Spleen (tissue), 13 donors: ENCODE measurements at places on chromosomes 12 and 14. TPM values are rescaled to one million over a fixed set of nuclear protein-coding genes. Genes with fewer than 3 reads are reported as not detected.

DNA sequence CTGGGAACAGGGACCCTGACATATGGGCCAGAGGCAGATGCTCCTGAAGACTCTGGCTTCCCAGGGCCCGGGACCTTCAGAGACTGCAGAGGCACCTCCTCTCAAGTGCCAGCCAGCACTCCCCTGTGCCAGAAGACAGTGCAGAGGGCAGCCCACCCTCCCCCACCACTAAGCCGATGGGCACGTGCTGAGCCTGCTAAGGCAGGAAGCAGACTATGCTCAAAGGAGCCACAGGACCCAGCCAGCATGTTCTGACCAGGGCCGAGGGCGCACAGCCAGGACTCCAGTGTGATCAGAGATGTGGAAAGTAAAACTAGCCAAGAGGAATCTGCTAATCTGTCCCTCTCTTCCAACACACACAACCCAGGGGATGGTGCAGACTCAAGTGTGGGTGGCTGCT lies 29.8 kb downstream of the DIO3 start:
- H3K4me3 ChIP-seq, result no peak overlapping the region
- peak; percentile 69 for DNase-seq
- H3K4me1 ChIP-seq, result peaks cover 8% of the 10 kb centered on the region
- H3K27ac ChIP-seq, result no peak overlapping the region
- H3K27me3 ChIP-seq, result no peaks in the 10 kb centered on the region

DNA sequence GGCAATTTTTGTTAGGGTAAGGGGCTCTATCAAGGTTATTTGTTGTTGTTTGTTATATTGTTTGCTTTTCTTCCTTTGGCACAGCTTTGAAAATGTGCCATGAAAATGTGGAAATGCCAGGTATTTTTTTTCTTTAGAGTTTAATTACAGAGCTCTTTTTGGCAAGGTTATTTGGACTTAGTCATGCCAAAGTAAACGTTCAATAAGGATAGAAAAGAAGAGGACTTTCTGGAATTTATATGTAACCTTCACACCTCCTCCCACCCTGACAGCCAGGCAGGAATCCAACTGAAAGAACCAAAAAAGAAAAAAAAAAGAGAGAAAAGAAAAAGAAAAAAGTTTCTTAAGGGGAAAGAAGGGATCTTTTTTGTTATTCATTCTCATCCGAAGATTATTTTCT lies 217.8 kb downstream of the KITLG start:
- no peaks in the 10 kb centered on the region for H3K27me3 ChIP-seq
- no peak overlapping the region for H3K27ac ChIP-seq
- H3K36me3 ChIP-seq, result no peaks in the 10 kb centered on the region
- no peak overlapping the region for H3K4me3 ChIP-seq
- no peak for DNase-seq

DNA sequence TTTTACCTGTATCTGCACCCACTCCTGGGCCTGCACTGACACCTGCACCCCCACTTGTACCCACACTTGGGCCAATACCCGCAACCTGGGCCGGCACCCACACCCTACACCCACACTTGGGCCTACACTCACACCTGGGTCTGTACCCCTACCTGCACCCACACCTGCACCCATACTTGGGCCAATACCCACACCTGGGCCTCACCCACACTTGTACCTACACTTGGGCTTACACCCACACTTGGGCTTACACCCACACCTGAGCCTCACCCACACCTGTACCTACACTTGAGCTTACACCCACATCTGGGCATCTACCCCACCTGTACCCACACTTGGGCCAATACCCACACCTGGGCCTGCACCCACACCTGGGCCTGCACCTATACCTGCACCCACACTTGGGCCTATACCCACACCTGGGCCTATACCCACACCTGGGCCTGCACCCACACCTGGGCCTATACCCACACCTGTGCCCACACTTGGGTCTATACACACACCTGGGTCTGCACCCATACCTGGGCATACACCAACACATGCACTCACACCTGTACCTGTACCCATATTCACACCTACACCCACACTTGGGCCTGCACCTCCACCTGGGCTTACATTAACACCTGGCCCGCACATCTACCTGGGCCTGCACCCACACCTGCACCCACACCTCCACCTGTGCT lies 39.2 kb downstream of the DAO start:
- H3K36me3 ChIP-seq, result no peaks in the 10 kb centered on the region
- DNase-seq, result peak; percentile 35
- H3K27me3 ChIP-seq, result no peaks in the 10 kb centered on the region
- H3K4me1 ChIP-seq, result no peaks in the 10 kb centered on the region
- no peak overlapping the region for H3K4me3 ChIP-seq

DNA sequence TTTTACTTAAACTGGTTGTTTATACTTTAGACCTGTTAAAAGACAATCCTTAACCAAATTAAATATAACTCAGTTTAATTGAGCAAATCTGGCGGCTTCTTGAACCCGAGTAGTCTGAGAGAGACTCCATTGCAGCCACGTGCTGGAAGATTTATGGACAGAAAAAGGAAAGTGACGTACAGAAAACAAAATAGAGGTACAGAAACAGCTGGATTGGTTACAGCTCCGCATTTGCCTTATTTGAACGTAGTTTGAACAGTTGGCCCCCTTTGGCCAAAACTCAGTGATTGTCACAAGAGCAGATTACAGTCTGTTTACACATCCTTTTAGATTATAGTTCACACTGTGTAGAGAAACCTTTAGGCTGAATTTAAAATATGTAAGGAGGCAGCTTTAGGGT lies 155.9 kb downstream of the RAD51B start:
- no peaks in the 10 kb centered on the region for H3K36me3 ChIP-seq
- H3K27me3 ChIP-seq, result no peaks in the 10 kb centered on the region
- H3K4me1 ChIP-seq, result no peaks in the 10 kb centered on the region

DNA sequence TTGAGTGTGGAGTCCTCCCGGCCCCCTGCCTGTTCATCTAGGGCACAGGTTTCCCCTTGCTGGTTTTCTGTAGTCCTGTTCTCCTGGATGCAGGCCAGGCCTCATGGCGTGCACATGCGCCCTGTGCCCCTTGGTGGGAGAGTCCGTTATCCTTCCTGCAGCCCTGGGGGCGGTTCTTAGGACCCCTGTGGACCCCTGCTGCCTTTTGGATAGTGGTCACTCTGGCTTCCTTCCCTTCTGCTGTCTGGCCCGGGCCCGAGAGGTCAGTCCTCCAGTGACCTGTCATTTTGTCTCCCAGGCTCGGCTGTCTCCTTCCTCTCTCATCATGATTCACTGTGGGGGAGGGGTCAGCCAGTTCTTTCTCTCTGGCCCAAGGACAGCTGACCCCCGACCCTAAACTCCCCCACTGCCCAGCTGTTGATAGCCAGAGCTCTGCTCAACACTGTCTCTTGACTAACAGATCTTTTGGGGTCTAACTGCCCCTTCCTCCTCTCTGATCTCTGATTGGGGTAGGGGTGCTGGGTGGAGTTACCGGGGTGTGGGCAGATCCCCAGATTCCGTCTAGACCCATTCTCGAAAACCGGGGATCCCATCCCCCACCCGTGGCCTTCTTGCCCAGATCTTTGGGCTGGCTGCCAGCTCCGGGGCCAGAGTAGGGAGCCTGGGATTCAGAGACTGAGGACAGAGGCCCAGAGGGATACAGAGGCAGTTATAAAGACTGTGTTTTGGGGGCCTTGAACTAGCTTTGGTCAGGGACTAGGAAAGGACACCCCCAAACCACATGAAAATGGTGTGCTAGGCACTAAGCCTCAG lies 7.0 kb downstream of the CCND2 start:
- peak overlapping the region; percentile 39 for H3K27ac ChIP-seq
- no peak overlapping the region for H3K4me3 ChIP-seq
- peaks cover 34% of the 10 kb centered on the region for H3K4me1 ChIP-seq
- DNase-seq, result no peak

The GPR33 gene
- not detected for total RNA-seq

The FOXN4 gene
- not detected for total RNA-seq

The OAS2 gene
- total RNA-seq, result 71.4 TPM

The ACOT6 gene
- total RNA-seq, result not detected
